ENCODE measurements at places on chromosomes 6 and 20.
A peak's percentile ranks its signal among the peaks of the same experiment; 100 is the strongest.

DNA sequence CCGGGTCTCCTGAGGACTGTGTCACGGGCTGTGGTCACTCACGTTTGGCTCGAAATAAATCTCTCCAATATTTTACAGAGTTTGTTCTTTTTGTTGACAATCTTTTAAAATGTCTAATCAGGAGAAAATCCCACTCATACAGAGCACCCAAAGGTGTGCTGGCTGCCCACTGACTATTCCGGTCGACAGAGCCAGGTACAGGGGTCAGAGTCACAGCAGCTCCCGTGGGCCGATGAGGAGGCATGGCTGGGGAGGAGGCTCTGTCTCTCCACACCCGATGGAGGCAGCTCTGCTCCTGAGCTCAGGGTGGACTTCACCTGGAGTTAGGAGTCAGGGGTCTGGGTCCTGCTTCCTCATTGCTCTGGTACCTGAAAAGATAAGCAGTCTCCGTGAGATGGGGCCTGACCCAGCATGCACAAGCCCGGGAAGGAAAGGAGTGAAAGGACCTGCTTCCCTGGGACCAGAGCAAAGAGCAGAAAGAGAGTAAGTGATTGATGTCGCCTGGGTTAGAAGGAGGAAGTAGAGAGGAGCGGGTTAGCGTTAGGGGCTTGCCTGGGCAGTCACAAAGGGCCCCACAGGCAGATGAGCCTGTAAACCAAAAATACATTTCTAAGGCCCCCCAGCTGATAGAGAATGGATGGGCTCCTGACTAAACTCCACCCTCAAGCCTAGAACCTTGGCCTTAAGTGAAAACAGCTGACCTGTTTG, 53.5 kb upstream of the UNC93A start:
- no peak for DNase-seq

GRCh38 chr6:85362652-85363310, 87.1 kb upstream of the NT5E start:
- no peak for DNase-seq

- no peak for DNase-seq
Observed at GRCh38 chr6:17032988-17033634, 68.7 kb upstream of the STMND1 start.

GRCh38 chr6:20706939-20707485, 172.8 kb downstream of the CDKAL1 start:
- no peak for DNase-seq

DNA sequence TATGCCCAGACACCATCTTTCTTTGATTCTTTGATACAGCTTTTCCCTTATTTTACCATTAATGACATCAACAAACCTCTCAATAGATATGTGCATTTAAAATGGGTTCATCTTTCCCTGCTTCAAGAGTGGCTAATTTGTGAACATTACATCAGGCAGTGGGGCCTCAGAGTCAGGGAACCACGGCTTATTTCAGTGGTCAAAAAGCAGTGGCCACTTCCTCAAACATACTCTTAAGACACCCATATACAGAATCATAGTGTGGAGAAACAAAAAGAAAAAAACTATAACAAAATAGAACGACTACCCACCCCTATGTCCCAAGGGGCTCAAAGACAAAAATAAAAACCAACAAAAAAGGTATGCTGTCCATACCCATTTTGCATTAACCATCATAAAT, 12.9 kb downstream of the SALL4 start:
- no peak for DNase-seq

DNA sequence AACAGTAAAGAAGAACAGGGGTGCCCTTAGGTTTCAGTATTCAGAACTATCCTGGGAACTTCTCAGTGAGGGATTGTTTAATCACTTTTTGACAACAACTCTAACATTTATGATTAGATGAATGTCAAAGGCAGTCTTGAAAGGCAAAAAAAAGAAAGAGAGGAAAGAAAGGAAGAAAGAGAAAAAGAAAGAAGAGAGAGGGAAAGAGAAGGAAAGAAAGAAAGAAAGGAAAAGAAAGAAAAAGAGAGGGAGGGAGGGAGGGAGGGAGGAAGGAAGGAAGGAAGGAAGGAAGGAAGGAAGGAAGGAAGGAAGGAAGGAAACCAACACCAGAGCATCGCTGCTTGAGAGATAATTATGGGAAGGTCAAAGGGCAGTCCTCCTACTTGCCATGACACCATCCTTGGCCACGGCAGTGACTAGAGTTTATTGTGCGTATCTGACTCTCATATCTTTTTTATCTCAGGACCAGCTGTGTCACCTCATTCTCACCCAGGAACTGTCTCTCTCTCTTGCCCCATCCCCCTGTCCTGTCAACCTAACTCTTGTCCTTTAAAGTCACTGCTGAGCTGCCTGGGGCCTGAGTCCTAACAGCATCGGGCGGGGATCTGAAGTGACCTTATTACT, 96.8 kb upstream of the ATXN1 start:
- no peak for DNase-seq

DNA sequence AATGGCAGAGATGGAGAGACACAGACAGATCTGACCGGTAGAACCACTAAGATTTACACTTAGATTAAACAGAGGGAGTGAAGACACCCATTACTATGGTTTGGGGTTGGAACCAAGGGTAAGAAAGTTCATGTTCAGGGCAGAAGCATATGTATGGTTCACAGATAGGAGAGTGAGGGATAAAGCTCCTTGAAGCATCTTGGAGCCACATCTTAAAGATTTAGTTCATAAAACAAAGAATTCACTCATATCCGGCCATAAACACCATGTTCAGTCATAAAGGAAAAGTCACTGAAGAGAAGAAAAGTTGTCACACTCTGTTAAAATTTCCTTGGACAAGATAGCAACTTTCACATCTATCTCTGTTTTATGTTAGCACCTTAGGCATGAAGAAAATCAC, 18.0 kb downstream of the STX7 start:
- DNase-seq: no peak

GRCh38 chr6:155850408-155850841, 394.8 kb upstream of the NOX3 start:
- no peak for DNase-seq

DNA sequence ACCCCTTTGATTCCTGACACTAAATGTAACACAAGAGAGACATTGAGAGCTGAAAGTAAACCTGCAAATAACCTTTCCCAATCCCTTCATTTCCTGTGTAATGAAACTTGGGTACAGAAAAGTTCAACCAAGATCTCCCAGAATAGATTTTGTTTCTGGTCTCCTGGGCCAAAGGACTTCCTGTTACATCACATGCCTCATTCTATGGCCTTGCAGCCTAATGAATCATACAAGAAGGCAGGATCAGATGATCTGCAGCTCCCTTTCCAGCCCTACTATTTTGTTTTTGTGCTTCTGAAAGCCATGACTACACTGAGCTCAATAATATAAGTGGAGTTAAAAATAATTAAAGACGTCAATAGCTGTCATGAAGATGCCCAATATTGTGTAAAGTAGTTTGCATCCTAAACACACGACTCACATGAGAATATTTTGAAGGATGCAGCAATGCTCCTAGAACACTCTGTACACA, 73.4 kb upstream of the NOX3 start:
- no peak for DNase-seq

GRCh38 chr6:14501240-14501639, 383.7 kb downstream of the CD83 start:
- no peak for DNase-seq

GRCh38 chr6:167244064-167244960, 46.8 kb upstream of the UNC93A start:
- DNase-seq: no peak

DNA sequence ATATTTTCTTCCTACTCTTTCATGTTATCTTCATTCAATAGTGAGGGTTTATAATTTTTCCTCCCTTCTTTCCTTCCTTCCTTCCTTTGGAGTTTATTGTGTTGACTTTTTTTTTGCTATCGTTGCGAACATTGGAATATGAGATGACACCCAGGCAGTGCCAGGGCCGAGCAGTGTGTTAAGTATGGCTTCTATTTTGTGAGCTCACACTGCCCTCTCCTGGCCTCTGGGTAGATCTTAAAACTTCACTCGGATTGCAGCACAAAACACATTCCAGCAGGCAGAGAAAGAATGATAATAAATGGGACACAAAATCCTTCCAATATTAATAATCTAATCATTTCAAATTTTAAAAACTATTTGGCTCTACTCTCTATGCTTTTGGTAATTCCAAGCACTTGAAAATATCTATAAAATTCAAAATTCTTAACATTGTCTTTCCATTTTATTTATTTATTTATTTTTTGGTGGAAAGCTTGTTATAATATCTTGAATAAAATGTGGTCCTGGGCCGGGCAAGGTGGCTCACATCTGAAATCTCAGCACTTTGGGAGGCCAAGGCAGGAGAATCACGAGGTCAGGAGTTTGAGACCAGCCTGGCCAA, 147.4 kb upstream of the OLIG3 start:
- DNase-seq: peak; percentile 32

DNA sequence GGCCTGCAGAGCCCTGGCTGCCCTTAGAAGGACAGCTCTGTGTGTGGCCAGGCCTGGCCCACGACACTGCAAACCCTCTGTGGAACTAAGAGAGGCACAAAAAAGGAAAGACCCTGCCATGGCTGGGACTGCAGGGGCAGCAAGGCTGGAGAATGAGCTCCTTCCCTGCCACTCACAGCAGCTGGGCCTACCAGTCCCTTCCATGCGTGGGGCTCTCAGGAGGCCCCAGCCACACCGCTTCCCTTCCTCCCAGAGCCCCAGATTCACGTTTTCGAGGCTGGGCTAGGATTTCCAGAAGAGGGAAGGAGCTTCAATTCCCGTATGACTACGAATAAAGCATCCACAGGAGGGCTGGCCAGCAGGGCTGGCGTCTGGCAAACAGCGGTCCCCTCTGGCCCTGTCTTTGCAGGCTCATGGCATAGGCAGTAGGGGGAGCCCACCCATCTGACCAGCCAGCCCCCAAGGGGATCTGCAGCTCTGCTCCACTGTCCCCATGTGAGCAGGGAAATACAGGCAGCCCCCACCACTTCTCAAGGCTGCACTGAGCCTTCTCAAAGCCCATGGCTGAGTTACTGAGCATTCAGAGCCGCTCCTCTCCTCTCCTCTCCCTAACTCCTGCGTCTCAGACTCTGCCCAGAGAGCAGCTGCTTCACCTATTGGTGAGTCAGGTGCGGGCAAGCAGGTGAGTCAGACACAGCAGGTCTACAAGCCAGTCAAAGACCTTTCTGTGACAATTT, 53.1 kb downstream of the NINL start:
- no peak for DNase-seq

- DNase-seq: no peak
Observed at GRCh38 chr20:62168061-62168460, 14.8 kb upstream of the MTG2 start.

GRCh38 chr6:135830452-135830881, 21.0 kb upstream of the PDE7B start:
- no peak for DNase-seq

GRCh38 chr6:7841781-7842468, 68.7 kb downstream of the TXNDC5 start:
- DNase-seq: no peak

DNA sequence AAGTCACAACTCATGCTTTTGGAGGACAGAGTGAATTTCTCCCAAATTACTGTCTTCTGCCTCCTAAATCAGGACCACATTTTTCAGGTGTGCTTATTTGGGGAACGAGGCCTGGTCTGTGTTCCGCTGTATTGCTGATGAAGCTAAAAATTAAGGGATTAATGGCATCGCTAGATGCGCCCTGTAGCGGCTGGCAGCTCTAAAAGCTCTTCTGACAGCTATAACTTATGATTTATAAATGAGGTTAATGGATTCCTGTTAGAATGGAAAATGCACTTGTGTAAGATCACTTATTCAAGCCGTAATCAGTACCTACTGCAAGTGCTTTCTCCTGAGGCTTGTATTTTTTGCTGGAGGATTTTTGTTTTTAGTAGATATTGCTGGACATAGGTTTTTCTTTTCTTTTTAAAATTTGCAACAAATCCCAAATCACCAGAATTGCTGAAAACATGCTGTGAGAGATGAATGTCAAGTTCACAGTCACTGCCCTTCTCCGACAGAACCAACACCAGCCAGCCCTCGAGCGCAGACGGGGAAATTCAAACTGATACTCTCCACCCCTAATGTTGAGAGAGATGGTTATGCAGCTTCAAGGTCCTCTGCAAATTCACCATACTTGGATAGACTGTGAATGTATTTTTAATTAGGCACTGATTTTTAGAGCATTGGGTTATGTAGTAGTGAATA, 49.1 kb downstream of the AKAP12 start:
- DNase-seq: no peak

DNA sequence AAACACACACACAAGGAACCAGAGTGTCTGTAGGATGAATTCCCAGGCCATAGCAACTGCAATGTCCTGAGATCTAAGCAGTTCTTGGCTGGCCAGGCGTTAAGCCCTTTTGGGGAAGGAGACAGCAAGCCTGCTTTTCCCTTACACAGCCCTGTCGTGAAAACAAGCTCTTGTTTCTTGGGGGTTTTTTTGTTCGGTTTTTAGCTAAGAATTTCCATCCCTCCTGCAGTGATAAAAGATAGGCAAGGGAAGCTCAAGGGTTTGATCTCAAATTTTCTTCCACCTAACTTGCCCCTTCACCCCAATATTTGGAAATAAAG, 1.5 kb downstream of the TNFRSF21 start:
- DNase-seq: no peak

DNA sequence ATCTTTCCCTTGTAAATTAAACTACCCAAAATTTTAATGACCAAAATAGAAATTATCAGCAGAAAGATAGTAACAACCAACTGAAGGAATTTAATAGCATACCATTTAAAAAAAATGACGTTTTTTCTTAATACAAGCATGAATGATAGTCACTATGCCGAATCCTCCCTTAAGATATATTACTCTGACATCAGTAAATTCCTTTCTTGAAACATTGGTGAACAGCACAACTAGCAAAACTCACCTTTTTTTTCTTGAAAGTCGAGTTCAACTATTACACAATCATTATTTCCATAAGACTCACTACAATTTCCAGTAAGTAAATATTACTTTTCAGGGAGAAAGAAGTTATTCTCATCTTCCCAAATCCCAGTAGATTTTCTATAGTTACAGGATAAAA, 433.2 kb downstream of the GRIK2 start:
- no peak for DNase-seq

- DNase-seq: no peak
Observed at GRCh38 chr6:130932921-130933320, 105.7 kb downstream of the SMLR1 start.

DNA sequence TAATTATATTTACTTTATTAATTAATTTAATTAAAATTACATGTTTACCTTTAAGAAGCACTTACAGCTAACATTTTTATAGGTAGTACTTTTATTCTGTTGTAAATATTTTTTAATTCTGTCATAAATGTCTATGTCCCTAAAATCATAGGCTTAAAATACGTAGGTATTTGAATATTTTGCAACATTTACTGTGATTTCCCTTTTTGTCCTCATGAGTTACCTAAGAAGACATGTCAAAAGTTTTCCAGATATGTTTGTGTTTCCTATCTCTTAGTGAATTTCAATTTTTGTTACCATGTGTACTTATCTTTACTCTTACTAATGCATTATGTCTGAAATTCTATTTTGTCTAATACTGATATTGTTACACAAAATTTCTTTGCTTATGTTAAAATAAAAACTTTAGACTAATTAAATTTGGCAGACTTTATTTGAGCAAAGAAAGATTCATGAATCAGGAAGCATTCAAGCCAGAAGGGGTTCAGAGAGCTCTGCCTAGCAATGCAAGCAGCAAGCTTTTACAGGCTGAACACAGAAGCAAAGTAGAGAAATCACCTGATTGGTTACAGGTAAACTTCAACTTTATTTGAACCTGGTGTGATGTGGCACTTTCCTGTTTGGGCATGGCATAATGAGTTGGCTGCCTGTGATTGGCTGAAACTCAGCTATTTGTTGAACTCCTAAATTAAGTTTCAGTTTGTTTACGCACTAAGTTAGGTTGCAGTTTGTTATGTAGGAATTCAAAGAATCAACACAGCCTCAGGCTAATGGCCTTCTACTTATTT, 123.2 kb upstream of the TMEM170B start:
- DNase-seq: no peak
